Stimulated activated CD8-positive, alpha-beta memory T cell treated with anti-CD3 and anti-CD28 coated beads, Interleukin-7, amount 100 ng/mL, for 48 hours (primary cell): ENCODE measurements at places on chromosomes 2 and 18.

GRCh38 chr2:119393971-119394748 lies 27.4 kb downstream of the DBI start:
- no peak for DNase-seq

GRCh38 chr18:35408843-35409261 lies 31.7 kb upstream of the ZNF396 start:
- DNase-seq, result no peak

DNA sequence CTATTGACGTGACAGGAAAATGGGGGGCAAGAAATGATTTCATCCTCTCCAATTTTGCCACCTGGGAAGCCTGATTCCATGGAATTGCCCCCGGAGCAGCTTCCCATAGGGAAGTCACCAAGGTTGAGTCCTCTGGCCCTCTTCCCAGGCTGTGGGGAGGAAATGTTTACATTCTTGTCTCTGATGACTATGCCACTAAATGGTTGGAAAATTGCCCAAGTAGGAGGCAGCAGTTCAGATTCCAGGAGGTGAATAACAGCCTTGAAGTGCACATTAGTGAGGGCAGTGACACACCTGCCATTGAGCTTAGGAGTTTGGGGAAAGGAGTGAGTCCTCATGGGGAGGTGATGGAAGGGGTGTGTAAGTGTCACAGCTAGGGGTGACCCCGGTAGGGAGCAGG lies 449.2 kb upstream of the DCC start:
- DNase-seq, result no peak

DNA sequence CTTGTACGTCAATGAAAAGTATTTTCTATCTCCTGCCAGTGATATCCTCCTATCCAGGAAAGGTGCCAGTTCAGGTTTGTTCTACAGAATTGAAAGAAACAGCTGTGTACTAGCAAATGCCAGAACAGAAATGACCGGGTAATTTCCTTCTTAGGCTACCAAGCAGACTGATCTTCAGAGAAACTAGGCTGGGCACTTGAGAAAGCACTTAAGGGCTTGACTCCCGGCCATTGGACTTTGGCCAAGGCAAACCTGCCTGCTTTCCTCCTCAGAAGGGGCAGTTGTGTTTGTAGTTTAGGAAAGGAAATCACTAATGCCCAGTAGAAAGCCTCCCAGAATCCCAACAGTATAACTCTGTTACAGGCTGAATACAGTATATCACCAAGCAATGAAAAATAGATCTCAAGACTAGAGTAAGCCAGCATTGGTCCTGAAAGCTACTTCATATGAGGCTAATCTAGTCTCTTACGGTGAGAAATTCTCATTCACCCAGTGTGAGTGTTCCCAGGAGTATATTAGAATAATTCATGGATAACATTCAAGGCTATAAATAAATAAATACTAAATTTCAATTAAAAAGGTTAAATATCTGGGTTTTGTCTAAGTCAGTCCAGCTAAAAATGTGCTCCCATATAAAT lies 43.0 kb upstream of the COL5A2 start:
- DNase-seq, result no peak

DNA sequence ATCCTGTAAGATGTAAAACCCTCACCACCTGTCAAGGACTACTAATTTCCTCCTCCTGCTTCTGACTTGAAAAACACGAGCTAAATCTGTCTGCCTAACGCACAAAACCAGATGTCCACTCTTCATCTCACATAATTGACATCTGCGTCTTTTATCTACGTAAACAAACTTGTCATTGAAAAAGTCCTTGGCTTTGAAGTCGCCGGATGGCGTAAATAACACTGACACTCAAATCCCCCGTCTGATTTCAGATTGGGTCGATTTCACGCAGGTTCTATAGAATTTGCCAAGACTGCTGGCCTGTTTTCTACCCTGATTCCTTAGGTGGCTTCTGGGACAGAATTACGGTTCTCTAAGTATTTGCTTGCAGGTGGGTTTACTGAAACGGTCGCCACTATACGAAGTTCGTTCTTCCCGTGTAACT lies 539 bp upstream of the MOB4 start:
- no peak for DNase-seq

DNA sequence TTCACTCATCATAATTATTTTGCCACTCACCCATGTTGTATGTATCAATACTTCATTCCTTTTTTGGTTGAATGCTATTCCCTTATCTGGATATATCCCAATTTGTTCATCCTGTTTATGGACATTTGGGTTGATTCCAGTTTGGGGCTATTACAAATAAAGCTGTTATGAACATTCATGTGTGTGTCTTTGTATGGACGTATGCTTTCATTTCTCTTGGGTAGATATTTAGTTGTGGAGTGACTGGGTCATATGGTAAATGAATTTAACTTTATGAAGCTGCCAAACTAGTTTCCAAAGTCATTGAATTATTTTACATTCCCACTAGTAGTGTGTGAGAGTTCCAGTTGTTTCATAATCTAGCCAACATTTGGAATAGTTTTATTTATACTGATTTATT lies 2.7 kb downstream of the FAM228B start:
- no peak for DNase-seq

GRCh38 chr2:232901736-232902578 lies 31.9 kb downstream of the SNORC start:
- peak; percentile 33 for DNase-seq

DNA sequence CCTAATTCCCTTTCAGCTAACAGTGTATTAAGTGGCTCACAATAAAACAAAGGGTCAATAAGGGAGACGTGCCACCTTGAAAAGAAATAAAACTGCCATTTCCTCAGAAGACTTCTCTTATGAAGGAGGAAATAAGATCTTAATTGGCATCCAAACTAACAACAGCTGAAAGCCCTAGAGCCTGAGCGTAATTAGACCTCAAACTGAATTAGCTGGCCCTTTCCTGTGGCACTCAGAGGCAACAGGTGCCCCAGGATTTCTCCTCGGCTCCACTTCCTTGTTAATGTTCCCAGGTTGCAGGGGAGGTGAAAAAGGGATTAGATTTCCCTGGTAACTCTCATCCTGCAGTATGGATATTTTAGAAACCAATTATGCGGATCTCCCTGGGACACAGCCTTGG lies 804.3 kb downstream of the DCDC2C start:
- no peak for DNase-seq

- DNase-seq, result no peak
Observed at GRCh38 chr2:157899125-157899839, 23.2 kb upstream of the ACVR1 start.

GRCh38 chr18:40566510-40566844 lies 1388.6 kb upstream of the PIK3C3 start:
- no peak for DNase-seq

GRCh38 chr2:235605312-235606003 lies 111.6 kb downstream of the AGAP1 start:
- DNase-seq, result no peak

- DNase-seq, result peak; percentile 57
Observed at GRCh38 chr18:54269893-54270844, 852 bp downstream of the POLI start.

DNA sequence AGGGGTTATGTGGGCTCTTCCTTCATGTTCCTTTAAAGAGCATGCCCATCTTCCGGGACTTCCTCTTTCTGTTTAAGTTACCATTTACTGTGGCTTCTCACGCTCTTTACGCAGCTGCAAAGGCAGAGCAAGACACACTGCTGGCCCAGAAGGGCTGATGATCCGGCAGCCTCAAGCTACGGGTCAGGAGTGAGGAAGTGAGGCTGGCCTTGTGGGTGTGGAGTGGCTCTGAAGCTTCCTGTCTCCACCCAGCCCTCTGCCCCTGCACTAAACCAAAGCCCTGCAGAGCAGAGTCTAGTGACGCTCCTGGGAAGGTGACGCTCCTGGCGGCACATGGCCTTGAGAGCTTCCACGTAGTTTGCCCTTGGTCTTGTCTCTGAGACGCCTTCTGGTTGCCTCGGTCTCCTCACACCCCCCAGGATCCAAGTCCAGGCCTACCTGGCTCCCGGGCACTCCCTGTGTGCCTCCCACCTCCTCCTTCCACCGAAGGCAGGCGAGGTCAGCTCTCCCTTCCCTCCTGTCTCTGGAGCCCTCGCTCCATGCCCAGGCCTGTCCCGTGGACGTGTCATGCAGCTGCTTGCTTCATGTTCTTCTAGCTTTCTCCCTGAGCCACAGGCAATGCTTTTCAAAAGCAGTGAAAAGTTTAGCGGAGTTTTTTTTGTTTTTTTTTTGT lies 50.3 kb downstream of the ARL4C start:
- peak; percentile 52 for DNase-seq

DNA sequence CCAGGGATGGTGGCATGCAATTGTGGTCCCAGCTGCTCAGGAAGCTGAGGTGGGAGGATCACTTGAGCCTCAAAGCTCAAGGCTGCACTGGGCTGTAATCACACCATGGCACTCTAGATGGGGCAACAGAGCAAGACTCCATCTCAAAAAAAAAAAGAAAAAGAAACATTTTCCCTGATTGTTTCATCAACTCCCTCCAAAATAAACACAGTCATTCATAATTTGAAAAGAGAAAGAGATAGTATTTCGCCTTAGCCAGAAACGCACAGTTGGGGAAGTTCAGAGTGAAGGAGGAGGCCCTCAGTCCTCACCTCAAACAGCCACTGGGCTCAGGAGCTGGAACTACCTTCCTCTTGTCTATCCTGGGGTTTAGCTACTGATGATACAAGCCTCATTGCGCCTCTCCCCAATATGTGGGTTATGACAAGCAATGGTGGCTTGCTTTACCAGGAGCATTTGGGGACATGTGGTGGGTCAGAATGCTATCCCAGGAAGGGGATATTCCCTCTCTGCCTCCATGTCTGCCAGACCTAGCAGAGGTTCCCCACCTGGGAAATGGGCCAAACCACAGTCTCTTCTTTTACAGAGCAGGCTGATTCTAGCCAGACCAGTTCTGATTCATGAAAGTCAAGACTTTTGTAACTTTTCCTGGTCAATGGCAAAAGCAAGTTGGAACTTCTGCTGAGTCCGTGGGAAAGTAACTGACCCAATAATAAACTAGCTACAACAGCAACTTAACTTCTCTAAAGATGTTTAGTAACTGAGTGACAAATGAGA lies 22.2 kb upstream of the TMEM87B start:
- no peak for DNase-seq

- DNase-seq, result no peak
Observed at GRCh38 chr2:795531-796041, 118.4 kb upstream of the TMEM18 start.

DNA sequence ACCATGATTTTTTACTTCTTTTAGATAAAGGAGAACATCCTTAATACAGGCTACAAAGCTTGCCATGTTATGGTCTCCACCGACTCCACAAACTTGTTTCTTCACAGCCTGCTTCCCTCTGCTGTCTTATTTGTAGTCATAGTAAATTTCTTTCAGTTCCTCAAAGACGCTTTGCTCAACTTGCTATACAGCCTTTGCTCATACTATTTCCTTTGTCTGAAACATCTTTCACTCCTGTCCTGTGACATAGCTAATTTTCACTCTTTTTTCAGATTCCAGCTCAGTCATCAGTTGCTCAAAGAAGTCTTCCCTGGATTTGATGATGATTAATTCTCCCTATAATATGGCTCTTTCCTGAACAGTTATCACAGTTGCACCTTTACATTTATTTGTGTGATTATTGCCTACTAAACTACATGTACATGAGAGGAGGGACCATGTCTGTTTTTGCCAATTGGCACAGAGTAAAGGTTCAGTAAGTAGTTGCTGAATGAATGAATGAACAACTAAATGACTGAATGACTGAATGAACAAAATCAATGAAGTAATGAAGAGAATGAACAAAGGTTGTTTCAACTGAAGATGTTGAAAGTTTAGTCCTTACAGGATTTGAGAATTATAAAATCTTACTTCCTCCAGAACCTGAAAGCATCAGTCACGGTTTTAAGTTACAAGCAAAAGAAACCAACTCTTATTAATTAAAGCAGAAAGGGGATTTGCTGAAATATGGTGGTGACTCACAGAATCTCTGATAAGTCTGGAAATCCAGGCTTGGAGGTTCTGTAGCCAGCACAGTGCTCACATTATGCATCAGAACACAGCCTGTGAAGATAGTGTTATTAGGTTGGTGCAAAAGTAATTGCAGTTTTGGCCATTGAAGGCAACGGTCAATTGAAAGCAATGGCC lies 186.4 kb upstream of the FAM98A start:
- DNase-seq, result no peak

GRCh38 chr2:12416600-12416999 lies 300.1 kb upstream of the TRIB2 start:
- DNase-seq, result no peak

DNA sequence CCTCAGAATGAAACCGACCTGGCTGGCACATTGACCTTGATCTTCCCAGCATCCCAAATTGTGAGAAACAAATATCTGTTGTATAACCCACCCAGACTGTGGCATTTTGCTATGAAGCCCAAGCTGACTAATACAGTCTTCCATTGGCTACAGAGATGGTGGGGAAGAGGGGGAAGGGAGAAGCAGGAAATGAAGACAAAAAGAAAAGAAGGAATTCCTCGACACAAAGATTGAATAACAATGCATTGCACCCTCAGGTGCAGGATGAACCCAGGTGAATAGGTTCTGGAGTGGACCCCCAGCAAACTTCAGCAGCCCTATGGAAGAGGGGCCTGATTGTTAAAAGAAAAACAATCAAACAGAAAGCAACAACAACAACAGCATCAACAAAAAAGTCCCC lies 270.7 kb downstream of the FSIP2 start:
- DNase-seq, result no peak

DNA sequence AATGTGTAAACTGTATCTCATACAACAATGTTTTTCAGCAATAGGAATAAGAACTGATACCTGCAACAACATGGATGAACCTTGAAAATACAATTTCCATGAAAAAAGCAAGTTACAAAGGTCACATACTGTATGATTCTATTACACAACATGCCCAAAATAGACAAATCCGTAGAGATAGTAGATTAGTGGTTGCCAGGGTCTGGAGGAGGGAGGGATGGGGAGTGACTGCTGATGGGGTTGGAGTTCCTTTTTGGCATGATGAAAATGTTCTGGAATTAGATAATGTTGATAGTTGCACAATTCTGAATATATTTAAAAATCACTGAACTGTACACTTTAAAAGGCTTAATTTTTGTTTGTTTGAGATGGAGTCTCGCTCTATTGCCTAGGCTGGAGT lies 33.8 kb downstream of the UBXN4 start:
- DNase-seq, result no peak

GRCh38 chr2:12978066-12978835 lies 261.5 kb downstream of the TRIB2 start:
- no peak for DNase-seq

- no peak for DNase-seq
Observed at GRCh38 chr2:23246992-23247683, 137.8 kb upstream of the KLHL29 start.

DNA sequence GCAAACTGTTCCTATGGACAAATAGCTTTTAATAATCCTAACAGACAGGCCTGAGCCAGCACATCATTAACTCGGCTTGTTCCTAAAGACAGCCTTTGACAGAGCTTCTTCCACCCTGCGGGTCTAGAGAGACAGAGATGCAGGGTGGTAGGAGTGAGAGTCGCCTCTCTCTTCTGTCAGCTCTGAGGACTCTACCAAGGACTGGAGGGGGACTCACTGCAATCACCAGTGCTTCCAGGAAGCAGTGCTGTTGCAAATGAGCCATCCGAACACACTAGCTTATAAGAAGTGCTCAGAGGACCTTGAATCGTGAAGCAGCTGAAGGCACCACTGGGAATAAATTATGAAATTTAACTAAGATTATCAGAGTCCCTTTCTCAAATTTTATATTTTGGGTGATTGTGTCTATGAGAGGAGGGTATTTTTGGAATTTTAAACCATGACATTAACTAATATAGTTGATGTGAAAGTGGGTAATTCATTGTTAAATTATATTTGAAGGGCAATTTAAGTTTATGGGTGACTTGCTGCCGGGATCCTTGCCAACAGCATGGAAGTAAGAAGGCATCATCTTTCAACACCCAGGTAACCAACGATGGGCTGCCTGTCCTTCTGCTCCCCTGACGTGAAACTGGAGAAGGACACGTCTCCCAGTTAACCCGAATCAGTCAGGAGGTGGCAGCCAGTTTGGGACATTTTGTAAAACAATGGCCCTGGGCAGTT lies 43.6 kb upstream of the PXDN start:
- DNase-seq, result no peak
